ENCODE measurements at places on chromosomes 6 and 20.

DNA sequence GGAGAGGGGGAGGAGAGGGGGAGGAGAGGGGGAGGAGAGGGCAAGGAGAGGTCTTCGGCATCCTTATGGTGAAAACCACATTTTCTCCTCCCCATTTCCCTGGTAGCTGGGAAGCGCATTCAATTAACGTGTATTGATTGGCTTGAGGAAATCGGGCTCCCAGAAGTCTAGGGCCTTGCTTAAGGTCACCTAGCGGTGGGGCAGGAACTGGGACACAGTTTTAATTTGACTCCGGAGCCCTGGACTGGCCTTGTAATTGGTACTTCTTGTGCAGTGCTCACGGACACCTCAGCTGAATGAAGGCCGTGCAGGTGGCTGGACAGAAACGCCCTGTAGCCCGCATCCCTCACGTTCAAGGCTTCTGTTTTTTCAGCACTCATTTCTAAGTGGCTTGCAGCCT, 42.8 kb downstream of the CTCFL start:
- DNase-seq = no peak

DNA sequence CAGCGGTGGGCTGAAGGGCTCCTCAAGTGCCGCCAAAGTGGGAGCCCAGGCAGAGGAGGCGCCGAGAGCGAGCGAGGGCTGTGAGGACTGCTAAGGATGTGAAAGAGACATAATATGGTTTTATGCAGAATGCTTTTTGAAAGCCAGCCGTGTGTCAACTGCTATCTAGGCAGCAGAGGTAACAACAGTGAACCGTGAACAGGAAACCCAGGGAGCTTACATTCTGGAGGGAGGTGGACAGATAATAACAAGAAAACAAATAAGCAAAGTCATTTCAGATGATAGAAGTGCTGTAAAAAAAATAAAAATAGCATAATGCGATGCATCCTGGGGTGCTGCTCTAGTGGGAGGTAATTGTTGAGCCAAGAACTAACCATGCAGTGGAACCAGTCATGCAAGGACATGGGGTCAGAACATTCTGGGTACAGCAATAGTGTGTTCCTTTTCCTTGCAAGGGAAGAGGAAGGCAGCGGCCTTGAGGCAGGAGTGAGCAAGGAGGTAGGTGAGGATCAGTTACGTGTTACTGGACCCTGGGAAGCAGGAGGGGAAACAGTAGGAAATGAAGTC, 134.4 kb upstream of the TMEM170B start:
- no peak for DNase-seq

DNA sequence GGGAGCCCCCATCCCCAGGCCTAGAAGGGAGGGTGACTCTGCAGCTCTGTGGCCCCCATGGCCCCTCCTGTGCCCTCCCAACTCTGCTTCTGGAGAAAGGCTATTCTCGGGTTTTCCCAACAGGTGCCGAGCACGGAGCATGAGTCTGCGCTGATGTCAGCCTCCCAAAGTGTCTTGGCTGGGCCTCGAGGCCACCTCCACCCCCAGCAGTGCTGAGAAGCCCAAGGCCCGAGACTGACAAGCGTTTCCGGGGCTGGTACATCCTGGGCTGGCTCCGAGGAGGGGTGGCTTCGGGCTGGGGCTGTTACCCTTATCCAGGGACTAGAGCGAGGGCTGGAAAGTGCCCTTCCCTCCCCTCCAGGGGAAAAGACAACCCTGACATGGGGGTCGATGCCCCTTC, 60.2 kb upstream of the GATA5 start:
- DNase-seq = no peak

DNA sequence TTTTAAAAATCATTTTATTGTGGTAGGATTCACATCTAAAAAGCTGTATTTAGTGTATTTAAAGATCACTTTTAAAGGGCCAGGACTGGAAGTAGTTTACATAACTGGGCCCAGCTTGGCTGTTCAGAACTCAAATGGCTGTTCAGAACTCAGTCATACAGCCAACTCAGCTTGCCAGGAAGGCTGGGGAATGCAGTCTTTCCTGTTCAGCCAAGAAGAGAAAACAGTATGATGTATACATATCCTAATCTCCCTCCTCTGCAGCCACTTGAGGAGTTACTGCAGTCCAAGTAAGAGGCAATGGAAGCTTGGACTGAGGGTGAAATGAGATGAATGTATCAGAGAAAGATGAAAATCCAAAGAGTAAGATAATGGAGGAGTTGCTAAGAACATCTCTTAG, 24.6 kb downstream of the DSTN start:
- DNase-seq = no peak

DNA sequence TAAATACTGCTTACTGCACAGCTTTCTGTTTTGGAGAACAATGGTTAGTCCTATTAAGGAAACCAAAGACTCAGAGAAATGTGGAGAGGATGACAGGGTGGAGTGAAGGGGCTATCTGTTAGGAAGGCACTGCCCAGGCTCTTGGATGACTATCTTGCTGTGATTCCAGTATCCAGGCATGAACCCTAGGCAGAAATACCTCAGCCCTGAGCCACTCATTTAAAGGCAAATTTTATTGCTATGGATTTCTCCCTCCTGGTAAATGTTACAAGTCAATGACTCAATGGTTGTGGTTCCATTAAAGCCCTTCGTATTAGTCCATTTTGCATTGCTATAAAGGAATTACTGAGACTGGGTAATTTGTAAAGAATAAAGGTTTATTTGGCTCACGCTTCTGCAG, 25.9 kb downstream of the ADGRF4 start:
- DNase-seq = no peak

DNA sequence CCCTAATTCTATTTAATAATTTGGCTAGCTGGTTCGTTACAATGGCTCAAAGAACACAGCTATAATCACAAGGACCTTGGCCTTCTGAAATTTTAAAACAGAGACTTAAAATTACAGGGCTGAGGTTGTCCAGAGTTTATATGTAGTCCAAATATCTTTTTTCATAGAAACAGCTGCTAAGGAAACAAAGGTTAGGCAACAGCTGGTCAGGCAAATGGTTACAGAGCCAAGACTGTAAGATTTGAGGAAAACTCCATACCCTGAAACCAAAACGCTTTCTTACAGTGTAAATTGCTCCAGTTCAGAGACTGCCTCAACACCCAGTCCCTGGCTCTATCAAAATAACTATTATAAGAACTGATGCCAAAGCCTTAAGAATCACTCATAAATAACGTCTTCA, 9.7 kb upstream of the ARHGAP18 start:
- no peak for DNase-seq

GRCh38 chr6:170030821-170031471, 259.9 kb downstream of the DLL1 start:
- no peak for DNase-seq

DNA sequence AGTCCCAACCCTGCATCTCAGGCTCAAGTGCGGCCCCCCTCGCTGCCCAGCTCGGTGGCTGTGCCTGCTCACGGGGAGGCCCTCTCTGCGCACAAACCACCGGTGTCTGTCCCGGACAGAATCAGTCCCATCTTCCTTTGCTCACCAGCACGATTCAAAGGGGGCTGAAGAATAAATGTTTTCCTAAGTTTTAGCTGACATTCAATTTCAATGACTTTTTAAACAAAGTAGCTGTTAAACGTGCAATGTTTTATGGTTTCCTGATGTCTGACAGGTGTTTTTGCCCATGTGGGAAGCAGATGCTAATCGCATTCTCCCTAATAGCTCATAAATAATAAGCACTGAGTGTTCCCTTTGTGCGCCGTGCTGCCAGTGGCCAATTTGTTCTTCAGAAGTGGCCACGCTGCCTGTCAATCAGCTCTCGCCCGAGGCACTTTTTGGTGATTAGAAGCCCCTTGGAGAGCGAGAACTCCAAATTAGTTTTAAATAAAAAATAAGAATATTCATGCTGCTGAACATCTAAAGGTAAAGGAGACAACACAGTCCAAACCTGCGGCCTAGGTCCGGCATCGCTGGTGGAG, 26.3 kb downstream of the BHLHE23 start:
- DNase-seq = no peak

GRCh38 chr6:48031711-48032110, 79.3 kb downstream of the PTCHD4 start:
- no peak for DNase-seq

DNA sequence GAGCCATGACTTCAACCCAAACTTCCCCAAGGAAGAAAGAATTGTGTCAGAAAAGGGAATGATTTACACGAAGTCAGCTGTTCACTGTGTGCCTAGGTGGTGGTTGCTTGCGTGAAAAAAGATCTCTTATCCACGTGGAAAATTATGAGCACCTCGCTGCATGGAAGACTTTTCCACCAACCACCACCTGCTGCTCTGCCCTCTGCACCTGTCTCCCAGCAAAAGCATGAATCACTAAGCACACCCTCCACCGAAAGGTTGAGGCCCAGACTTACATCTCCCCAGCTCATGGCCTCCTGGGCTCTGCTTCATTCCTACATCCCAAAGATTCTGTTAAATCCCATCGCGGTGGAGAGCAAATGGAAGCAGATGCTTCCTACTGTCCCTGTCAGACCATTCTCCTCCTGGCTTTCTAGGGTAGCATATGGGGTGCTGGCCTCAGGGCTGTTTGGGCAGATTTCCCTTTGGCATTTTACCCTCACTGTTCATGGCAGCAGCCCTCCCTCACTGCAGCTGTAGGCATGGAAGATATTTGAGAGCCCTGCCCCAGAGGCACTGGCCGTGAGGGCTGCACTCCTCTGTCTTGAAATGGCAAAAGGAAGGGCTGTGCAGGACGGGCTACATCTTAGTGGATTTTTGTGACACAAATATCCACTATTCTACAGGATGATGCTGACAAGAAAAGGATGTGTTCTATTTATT, 37.6 kb upstream of the CST5 start:
- DNase-seq = no peak

GRCh38 chr20:21075471-21075870, 30.7 kb downstream of the LINC00237 start:
- DNase-seq = no peak

GRCh38 chr6:30500421-30501355, 11.4 kb downstream of the HLA-E start:
- no peak for DNase-seq
